CD4-positive, alpha-beta T cell treated with Interleukin-6 at 100 ng/mL for 8 hours (primary cell): ENCODE measurements at places on chromosomes 4 and X.

- no peak for DNase-seq
Measured at GRCh38 chr4:40372651-40373050, 37.5 kb downstream of the CHRNA9 start.

DNA sequence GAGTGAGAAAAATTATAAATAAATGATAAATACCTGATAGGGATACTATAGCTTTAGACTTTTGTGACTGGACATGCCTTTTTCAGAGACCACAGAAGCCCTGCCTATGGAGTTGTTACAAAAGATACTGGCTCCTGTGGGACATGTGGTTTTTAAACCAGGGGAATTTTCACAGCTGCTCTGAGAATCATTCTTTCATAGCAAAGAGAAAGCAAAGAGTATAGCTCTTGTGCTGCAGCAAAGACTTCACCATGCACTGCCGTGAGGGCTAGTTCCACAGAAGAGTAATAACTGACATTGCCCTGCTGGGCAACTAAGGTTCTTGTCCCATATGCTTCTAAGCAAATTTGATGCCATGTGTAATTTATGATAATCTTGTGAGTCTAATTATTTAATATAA, 98.2 kb downstream of the MAPK10 start:
- DNase-seq: no peak

DNA sequence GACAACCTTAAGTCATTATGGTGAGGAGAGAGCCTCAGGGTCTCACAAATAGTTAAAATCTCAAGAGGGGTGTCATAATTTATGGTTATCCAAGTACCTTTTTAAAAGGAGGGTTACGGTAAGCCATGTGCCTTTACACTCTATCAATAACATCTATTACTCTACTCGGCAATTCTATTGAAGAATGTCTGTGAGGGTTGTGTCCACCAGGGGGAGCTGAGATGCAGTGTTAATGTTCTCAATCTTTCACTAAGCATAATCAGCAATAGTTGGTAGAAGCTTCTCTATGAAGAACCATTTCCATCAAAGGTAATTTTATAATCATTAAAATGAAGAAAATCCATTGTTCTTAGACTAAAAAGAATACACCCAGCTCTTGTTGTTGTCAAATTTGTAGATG, 457.4 kb downstream of the CENPC start:
- no peak for DNase-seq

DNA sequence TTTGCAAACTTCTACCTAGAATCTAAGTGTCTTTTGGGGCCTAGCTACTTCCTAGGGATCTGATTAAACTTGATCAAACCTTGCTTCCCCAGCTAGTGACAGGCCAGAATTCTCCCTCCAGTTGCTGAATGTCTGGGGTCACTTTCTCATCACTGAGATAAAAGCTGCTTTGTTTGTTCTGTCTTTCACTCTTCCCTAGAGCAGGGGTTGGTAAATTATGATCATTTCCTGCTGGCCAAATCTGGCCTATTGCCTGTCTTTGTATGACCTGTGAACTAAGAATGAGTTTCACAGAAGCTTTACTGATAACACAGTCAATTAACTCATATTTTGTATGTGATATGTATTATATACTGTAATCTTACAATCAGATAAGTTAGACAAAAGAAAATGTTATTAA, 157.8 kb upstream of the AADAT start:
- DNase-seq: no peak

- no peak for DNase-seq
Measured at GRCh38 chr4:1792832-1793495, at the start of gene FGFR3. TSS of gene FGFR3 (plus strand) at chr4:1793293. CDS start at chr4:1793935, 642 bp downstream.

- DNase-seq: no peak
Measured at GRCh38 chr4:137819964-137820383, 287.7 kb upstream of the PCDH18 start.

DNA sequence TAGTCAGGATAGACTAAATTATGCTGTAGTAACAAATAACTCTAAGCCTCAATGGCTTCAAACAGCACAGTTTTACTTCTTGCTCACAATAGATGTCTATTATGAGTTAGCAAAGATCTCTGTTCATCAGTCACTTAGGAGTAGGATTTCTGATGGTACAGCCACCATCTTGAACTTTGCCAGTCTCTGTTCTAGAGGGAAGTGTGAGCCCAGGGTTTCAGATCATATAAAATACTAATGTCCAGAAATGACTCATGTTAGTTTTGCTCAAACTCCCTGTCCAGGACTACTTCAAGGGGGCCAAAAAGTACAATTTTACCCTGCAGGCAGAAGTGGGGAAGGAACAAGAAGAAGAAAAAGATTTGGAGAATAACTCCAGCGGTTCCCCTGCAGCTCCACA, 77.1 kb upstream of the LSM6 start:
- DNase-seq: no peak

DNA sequence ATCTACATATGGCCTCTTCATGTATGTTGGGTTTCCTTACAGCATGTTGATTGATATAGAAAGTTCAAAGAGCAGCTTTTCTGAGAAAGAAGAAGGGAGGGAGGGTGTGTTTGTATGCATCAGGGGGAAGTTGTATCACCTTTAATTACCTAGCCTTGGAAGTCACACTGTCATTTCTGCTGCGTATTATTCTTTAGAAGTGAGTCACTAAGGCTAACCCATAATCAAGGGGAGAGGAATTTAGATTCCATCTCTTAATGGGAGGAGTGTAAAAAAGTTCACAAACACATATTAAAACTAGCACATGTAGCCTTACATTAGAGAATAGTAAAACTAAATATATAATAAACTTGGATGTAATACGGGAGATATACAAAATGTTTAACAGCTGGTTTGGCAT, 86.5 kb upstream of the CBLL2 start:
- no peak for DNase-seq

- DNase-seq: no peak
Measured at GRCh38 chrX:646796-647195, 16.2 kb downstream of the SHOX start.

- no peak for DNase-seq
Measured at GRCh38 chrX:43140582-43140981, 362.6 kb upstream of the PPP1R2C start.

- no peak for DNase-seq
Measured at GRCh38 chrX:134669378-134670098, 11.3 kb upstream of the PLAC1 start.

DNA sequence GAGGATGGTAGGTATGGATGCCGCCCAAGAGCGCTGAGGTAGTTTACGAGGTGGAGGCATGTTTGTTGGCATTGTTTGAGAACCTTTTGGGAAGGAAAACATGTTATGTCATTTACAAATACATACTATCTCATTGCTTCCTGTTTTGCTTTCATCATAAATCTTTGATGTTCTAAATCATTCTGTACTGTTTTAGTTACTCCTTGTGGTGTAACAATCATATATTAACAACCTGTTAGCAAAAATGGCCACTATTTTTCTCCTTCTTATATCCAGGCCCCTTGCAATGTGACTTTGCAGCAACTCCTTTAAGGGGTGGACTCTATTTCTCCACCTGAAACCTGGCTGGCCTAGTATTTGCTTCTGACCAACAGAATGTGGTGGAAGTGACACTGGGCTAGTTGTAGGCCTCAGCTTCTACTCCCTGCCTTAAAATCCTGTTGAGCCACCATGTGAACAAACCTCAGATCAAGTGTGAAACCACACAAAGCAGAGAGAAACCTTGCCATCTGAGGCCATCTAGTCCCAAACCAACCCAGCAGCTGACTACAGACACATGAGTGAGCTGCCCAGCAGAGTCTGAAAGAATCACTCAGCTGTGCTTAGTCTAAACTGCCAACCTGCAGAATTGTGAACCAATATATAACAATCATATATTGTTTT, 15.8 kb upstream of the CXorf38 start:
- DNase-seq: no peak

DNA sequence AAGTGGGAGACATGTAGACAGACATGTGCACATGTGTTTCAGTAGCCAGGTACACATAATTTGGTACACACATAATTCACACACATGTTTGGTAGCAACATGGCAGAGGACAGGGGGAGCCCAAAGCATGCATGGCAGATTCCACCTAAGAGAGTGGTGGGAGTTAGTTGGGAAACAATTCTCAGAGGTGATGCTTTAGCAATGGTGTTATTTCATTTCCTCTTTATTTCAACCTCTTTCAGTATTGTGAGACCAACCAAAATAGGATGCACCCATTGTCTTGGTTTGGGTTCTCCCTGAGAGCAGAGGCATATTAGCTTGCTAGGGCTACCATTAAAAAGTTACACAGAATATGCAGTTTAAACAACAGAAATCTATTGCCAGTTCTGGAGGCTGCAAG, 92.2 kb upstream of the ANXA3 start:
- DNase-seq: no peak

DNA sequence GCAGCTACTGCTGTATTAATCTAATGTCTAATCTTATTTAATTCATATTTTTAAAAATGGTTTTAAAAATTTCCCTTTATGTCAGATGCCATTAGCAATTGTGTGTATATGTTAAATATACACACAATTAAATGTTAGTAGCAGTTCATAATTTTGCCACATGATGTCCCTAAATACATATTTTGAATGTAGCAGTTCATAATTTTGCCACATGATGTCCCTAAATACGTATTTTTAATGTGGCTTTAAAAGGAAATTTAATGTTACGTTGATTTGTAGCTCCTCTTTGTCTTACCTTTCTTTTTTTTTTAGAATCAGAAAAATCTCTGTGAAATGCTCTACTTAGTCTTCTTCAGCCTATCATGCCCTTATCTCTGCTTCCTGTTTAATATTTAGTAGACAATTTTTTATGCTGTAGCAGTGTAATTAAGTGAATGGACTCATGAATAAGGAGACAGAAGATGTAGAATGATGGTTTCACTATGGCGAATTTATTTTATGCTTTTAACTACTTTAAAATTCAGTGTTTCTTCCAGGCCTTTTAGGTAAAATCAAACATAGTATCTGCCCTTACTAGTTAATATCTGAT, 26.1 kb downstream of the RBM46 start:
- DNase-seq: no peak
